ENCODE measurements at places on chromosomes 7 and 10. TPM values are rescaled to one million over a fixed set of nuclear protein-coding genes. Genes with fewer than 3 reads are reported as not detected.

CYP3A7 gene
- not detected for total RNA-seq

RBP3 gene
- total RNA-seq, result not detected

EPO gene
- total RNA-seq, result not detected

SPOCK2 gene
- total RNA-seq, result under 0.01 TPM

FAM25A gene
- total RNA-seq, result not detected

AHR gene
- 35.4 TPM for total RNA-seq

STARD3NL gene
- 58.6 TPM for total RNA-seq

DPP6 gene
- total RNA-seq, result under 0.01 TPM

PLCE1 gene
- 0.32 TPM for total RNA-seq

DNA sequence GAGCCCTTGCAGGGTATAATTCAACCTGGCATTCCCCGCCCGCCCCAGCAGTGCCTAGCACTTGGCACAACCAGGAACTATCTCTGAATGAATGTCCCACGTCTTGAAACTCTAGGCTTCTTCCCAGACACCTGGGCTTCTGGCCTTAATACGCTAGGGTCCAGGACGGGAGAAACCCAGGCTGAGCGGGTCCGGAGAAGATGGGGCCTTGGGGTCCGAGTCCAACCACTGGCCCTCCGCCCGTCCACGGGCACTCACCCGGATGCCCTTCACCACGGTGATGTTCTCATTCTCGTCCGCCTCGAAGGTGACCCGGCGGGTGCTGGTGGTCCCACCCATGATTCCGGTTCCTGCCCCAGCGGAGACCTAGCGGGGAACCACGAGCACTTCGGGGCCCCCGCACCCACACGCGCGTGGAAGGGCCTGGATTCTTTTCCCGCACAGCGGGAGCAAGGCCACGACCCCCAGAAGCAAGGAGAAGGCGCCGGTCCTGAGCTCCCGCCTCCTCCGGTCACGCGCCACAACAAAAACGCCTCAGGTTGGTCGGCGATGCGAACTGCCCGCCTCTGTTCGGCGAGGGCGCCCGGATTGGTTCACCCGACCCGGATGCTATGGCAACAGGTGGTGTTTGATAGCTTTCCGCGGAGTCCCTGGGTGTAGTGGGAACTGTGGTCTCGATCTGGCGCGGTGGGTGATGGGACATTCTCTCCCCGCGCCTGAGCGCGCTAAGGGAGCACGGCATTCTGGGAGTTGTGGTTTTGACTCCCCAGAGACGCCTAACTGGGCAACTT is at the start of gene CHCHD3:
TSS of gene CHCHD3 (minus strand) at position 492 of the 791 bp plus-strand sequence. CDS start at position 339, 153 bp downstream.
- DNase-seq, result peak; percentile 98

DNA sequence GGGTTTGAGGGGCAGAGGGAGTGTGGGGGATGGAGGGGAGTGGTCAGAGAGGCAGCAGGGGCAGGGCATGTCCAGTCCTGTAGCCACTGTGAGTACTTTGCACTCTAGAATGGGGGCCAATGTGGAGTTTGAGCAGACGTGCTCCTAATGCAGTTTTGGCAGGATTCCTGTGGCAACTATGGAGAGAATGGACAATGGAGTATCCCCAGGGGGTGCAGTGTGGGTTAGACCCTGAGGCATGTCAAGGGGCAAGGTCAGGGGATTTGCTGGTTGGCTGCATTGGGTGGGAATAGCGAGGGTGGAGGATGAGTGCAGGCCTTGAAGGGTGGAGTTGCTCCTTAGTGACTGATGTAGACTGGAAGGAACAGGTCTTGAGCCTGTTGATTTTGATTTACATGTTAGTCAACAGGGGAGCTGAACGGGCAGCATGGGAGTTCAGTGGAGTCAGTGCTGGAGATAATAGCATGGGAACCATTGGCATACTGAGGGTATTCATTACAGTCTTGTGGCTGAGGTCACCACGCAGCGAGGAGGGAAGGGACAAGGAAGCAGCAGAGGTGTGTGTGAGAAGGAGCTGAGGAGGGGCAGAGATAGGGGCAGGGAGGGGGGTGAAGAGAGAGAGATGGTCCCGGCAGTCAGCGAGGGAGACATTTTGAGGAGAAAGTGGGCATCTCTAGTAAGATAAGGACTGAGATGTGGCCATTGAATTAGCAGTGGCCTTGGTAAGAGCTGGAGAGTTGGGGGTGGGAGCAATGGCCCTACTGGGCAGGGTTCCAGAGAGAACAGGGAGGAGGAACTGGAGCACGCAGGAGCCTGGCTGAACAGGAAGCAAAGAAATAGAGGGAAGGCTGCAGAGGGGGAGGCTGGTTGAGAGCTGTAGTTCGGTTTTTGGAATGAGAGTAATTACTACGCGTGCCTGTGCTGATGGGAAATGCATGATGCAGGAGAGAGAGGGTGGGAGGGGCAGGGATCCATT is 112.7 kb downstream of the CCNY start:
- no peak for DNase-seq

GRCh38 chr7:149719050-149719899 is 54.1 kb downstream of the ZNF467 start:
- DNase-seq, result peak; percentile 68

DNA sequence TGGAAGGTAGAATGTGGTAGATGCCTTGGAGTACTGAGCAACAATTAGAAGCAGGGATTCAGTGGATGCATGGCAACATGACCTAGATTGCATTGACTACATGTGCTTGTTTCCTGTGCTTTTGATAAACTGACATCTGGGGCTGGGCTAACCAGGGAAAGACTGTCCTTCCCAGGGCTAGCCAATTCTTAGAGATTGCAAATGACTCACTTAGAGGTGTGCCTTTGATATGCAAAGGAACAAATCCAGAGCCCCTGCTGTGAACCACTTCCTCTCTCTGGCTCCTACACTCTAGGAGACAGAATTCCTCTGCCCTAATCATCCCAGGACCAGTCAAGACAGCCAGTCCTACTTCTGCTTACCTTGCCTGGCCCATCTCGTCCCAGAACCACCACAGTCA is 651.5 kb downstream of the LRMDA start:
- DNase-seq, result no peak

- no peak for DNase-seq
Measured at GRCh38 chr7:111883241-111883640, 320.9 kb upstream of the IMMP2L start.

DNA sequence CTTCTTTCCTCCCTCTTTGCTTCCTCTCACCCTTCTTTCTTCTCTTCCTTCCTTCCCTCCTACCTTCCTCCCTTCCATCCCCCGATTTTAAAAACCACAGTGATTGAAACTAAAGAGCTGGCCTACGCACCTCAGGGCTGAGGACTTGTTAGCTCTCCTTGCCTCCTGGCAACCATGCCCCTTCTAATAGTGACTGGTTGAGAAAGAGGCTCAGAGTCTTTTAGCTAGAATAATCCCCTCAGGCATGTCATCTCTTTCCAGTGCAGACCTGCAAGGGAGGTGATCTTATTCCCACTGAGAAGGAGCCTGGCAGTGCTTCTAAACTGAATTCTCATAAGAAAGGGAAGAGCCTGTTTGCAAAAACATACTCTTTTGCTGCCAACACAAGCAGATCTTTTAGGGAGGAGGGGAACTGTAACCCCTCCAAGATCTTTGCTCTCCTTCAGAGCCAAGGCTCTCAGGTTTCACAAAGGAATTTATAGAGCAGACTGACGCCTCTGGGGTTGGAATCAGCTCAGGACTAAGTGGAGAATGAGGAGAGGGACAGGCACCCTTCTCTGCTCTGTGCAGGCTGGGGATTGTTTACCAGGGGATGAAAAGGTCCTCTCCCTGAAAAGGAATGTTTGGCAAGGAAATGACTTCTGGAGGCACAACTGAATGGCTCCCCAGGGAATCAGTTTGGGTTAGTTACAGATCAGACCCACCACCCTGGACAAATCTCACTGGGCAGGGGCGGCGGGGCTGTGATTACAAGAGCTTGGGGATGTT is 9.4 kb upstream of the ANKRD1 start:
- peak; percentile 76 for DNase-seq

- DNase-seq, result no peak
Measured at GRCh38 chr10:22959292-22959691, 31.4 kb downstream of the ARMC3 start.

- DNase-seq, result no peak
Measured at GRCh38 chr10:79387974-79388850, 40.9 kb downstream of the PPIF start.

- DNase-seq, result peak; percentile 56
Measured at GRCh38 chr7:46934198-46934825, 647.6 kb downstream of the TNS3 start.

- DNase-seq, result no peak
Measured at GRCh38 chr10:28375399-28376354, 72.8 kb upstream of the MPP7 start.

DNA sequence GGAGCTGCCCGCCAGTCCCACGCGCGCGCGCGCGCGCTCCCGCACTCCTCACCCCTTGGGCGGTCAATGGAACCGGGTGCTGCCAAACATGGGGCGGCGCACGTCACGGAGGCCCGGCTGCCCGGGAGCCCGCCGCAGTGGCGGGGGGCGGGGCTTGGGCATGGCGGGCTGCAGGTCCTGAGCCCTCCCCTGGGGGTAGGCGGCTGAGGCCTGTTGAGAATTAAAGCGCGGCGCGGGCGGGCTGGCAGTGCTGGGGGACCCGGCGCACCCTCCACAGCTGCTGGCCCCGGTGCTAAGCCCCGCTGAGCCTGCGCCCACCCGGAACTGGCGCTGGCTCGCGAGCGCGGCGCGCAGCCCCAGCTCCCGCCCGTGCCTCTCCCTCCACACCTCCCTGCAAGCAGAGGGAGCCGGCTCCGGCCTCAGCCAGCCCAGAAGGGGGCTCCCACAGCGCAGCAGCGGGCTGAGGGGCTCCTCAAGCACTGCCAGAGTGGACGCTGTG is 634.2 kb downstream of the ANKRD7 start:
- DNase-seq, result no peak

- DNase-seq, result no peak
Measured at GRCh38 chr7:131586259-131586658, 29.8 kb upstream of the PODXL start.

DNA sequence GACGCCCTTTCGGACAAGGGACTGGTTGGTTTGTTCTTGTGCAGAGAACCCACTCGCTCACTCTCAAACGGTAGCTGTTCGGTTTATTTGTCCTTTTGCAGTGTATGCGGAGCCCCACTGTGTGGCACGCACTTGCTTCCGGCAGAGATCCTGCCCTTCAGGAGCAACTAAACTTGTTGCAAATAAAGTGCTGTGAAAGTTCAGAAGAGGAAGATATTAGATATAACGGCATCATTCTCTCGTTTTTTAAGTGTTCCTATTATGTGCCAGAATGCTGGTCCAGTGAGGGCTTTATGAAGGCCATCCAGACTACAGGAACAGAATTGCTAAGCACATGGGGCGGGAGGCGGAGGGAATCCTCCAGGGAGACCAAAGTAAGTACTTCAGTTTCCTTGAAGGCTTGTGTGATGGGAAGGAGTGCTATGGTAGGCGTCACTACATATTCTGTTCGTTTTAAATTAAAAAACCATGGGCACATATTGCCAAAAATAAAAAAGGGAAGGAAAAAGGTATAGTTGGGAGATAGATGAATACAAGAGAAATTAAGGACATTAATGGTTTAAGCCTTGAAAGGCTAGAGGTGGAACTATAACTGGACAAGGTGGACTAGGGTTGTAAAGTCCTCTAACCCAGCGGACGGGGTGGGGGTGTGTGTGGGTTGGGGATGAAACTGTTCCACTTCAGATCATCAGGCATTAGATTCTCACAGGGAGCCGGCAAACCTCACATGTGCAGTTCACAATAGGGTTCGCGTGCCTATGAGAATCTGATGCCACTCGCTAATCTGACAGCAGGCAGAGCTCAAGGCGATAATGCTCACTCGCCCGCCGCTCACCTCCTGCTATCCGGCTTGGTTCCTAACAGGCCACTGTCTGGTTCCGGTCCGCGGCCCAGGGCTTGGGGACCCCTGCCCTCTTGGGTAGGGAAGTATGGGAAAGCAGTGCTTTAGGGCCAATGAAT is 704 bp upstream of the ERLIN1 start:
- peak; percentile 60 for DNase-seq

DNA sequence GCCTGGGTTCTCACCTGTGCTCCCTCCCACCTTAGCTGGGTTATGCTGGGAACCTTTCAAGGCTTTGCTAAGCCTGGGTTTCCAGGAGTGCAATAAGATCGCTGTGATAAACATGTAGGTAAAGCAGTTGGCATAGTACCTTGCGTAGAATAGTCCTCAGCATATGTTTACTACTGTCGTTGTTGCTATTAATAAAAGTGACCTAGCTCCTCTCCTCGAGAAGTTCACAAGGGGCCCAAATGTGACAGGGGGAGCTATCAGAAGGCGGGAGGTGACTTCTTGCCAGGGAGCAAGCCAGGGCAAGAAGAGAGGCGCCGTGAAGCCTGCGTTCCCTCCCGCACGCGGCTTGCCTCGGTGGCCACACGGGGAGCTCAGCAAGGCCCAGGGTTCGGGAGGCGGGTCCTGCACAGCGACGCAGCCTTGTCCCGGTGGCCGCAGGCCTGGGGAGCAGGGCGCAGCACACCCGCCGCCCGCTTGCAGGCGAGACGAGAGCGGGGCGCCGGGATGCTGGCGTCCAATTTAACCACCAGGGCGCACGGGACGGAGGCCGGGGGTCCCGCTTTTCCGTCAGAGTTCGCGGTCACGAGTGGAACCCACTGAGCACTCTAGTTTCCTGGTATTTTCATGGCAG is 106.2 kb downstream of the SNX10 start:
- DNase-seq, result no peak

GRCh38 chr10:59611048-59611447 is 98.6 kb downstream of the SLC16A9 start:
- no peak for DNase-seq

- no peak for DNase-seq
Measured at GRCh38 chr7:76086070-76086469, 38.2 kb downstream of the MDH2 start.

DNA sequence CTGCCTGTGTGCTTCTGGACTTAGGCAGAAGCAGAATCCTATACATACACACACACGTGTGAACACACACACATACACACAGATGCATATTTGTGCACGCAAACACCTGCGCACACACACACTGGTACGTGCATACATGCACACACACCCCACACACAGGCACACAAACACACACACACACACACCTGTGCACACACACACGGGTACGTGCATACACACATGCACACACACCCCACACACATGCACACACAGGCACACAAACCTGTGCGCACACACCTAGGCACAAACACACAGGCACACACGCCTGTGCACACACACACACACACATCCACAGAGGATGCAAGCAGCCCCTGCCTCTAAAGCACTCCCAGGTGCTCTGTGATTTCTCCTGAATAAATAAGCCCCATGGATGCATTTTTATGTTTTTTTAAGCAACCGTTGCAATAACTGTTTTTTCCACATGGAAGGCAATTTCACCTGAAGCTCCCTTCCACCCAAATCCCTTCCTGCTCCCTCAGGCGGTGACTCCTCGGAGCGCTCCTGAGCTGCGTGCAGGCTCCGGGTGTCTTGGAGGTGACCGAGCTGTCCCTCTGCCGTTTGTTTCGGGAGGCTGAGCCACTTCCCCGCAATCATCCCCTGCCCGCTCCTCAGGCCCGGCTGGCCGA is 41.5 kb upstream of the PDGFA start:
- no peak for DNase-seq

DNA sequence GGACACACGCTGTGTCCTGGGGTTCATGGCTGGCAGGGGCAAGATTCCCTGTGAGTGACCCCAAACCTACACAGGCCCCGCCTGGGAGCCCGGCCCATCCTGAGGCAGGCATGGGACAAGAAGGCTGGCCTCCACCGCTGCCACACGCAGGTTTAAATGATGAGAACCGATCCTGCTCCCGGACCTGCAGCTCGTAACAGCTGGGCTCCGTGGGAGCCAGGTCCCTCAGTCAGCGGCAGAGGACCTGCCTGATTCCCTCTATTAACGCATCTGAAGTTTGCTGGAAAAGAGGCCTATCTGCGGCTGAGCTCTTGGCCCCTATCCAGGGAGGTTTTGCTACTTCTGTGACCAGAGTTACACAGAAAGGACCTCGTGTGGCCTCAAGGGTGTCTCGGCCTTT is 112.3 kb downstream of the VIPR2 start:
- no peak for DNase-seq

- no peak for DNase-seq
Measured at GRCh38 chr10:127154831-127155620, 41.4 kb downstream of the INSYN2A start.

Measured in fibroblast of villous mesenchyme (primary cell).